AML-193 (cell line): ENCODE measurements at places on chromosomes 7 and 10.

DNA sequence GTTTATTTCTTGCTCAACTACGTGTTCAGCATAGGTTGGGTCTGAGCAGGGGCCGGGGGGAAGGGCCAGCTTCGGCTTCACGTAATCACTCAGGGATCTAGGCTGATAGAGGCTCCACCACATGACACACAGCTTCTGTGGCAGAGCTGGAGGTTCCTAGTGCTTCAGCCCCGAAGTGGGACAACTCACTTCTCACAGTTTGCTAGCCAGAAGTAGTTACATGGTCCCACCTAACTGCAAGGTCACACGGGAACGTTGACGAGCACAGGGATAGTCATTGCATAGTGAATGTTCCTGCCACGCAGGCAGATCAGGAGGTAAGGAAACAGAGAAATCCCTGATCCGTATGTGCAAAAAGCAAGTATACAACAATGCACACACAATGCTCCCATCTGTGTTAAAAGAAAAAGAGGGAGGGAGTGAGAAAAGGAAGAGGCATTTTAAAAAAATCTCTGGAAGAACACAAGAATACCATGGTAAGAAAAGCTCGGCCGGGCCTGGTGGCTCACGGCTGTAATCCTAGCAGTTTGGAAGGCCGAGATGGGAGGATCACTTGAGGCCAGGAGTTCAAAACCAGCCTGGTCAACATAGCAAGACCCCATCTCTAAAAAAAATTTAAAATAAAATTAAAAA lies 16.9 kb downstream of the SMURF1 start:
- no peak for DNase-seq

GRCh38 chr7:35524112-35524804 lies 170.7 kb downstream of the HERPUD2 start:
- no peak for DNase-seq

- no peak for DNase-seq
Observed at GRCh38 chr7:126394406-126394805, 858.3 kb downstream of the GRM8 start.

GRCh38 chr10:36688717-36689116 lies 436.7 kb upstream of the ANKRD30A start:
- DNase-seq, result no peak

GRCh38 chr7:2585446-2585845 lies 26.7 kb downstream of the IQCE start:
- DNase-seq, result no peak
